ENCODE measurements at places on chromosomes 6 and 20.

DNA sequence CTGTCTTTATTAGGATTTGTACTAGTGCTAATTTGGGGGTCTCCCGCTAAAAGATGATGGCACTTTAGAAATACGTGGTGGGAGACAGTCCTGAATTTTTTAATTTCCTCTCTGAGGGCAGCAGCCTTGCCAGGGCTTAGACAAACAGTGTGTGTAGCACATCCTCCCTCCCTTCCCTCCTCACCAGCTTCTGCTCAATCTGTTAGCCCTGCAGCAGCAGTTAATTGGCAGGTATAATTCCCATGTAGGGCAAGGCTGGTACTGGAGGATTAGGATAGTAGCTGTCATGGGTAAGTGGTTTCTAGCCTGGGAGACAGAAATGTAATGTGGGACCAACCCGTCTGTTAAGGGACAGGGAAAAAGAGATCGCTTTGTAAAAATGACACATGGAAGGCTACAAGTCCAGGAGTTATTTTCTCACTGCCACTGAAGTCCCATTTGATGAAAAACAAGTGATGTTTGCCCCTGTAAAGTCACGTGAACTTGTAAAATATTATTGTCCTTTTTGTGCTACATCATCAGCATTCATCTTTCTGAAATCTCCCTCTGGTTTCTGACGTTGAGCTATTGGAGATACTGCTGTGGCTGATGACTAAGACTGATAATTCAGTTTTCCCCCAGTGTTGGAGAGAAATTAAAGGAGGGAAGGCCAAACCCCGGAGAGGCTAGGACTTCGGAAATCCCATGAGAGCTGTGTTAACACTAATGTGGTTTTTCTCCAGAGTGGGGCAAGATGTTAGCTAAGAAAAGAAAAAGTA is 40.6 kb downstream of the CTNNBL1 start:
- DNase-seq, result no peak

- DNase-seq, result no peak
Observed at GRCh38 chr20:54938707-54939106, 463.3 kb downstream of the DOK5 start.

DNA sequence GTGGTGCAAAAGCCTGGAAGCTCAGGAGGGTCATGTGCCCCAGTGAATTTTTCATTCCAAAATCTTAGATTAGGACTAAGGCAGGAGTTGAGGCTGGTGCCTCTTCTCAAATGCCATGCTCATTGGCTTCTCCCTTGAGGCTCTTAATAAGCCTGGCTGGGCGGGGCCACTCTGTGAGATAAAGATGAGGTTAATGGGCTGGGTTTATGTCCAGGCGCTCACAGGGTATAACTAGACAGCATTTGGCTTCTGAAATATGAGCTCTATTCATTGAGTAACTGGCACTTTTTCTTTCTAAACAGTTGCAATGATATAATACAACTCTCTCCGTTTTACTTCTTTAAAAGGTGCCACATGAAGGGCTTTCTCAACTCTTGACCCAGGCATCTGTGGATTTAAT is 156.3 kb downstream of the SCML4 start:
- no peak for DNase-seq

- DNase-seq, result peak; percentile 34
Observed at GRCh38 chr20:47781632-47782031, 3.6 kb downstream of the SULF2 start.

GRCh38 chr20:45487231-45487635 is 17.7 kb downstream of the WFDC2 start:
- DNase-seq, result no peak

DNA sequence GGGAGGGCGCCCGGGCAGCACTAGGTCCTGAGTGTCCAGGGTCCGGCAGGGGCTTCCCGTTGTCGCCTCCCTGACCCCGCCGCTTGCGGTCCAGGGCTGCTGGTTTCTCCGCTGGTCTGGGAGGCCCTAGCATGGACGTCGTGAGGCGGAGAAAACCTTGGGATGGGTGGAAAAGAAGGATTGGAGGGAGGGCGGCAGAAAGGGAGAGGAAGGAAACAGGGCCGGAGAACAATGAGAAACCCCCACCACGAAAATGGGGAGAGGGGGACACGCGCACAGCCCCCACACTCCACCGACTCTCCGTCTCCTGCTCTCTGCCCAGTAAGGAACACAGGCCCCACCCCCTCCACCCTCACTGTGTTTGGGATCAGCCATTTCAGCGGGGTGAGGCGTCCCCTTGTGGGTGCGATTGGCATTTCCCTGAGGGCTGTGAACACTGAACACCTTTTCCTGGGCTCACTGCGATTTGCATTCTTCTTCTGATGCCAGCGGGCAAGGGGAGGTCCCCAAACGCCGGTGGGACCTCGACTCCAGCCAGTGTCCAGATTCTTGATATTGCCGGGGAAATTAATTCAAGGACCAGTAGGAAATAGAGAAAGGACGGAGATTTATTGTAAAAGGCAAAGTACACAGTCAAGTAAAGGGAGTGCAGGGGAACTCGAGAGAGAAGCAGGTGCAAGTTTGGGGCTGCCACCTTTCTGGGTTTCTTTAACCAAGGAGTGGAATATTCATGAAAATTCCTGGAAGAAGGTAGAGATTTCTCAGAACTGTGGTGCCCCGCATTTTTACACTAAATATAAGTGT is 3.3 kb upstream of the RAET1G start:
- DNase-seq, result peak; percentile 86
